Renal cortical epithelial cell (primary cell): ENCODE measurements at places on chromosomes 7 and 10. TPM values are rescaled to one million over a fixed set of nuclear protein-coding genes. Genes with fewer than 3 reads are reported as not detected.

SDK1 gene
- 6.3 and 30.9 TPM in 2 replicates for total RNA-seq

TAC1 gene
- 0.10 and 0.35 TPM in 2 replicates for total RNA-seq

CTAGE4 gene
- total RNA-seq, result 7.3 and 17.4 TPM in 2 replicates

DNA sequence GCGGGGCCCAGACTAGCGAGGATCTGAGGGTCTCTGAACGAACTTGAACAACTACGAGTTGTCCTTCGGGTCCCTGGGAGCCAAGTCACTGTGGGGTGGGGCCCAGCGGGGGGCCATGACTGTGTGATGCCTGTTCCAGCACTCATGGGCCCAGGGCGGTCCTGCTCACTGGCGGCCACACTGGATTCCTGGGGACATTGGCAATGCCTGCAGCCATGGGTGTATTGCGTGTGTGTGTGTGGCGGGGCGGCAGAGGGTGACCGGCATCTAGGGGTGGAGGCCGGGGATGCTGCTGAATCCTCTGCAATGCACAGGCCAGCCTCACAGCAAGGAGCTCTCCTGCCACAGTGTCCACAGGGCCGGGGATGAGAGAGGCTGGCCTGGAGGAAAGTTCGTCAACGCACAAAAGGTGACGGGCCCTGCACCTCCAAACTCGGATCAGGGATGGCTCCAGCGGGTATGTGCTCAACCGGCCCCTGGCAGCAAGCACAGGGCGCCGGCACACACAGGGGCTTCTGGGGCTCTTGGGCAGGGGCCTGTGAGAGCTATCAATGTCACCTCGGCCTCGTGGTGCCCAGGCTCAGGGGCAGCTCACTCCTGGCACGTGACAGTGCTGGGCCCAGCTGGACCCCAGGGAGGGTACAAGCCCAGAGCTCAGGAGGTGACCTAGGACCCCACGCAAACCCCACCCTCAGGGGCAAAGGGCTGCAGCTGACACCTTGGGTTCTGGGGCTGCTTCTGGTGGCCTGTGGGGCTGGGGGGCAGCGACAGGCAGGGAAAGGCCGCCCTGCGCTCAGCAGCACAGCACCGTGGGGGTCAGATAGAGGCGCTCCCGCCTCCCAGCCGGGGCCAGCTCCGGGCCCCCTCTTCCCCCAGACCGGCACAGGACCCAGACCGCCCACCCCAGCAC lies 27.9 kb downstream of the PAPOLB start:
- no peak for DNase-seq

DNA sequence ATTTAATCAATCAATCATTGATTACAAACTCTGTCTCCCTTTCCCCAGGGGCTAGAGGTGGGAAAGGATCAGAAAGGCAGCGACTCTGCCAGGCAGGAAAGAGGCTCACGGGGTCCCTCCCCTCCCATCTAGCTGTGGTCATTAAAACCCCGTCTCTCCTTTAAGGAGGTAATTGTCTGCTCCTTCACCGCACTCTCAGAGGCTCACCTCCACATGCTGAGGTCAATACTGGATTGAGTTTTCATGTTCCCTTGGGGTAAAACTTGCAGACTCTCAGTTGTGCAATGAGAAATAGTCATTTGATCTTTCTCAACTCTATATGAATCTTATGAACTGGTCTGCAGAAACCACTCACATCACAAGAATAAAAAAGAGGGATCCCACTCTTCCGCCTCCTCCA lies 368.8 kb downstream of the ADRA2A start:
- DNase-seq, result no peak

- no peak for DNase-seq
Measured at GRCh38 chr7:148026713-148027112, 563.9 kb upstream of the C7orf33 start.

DNA sequence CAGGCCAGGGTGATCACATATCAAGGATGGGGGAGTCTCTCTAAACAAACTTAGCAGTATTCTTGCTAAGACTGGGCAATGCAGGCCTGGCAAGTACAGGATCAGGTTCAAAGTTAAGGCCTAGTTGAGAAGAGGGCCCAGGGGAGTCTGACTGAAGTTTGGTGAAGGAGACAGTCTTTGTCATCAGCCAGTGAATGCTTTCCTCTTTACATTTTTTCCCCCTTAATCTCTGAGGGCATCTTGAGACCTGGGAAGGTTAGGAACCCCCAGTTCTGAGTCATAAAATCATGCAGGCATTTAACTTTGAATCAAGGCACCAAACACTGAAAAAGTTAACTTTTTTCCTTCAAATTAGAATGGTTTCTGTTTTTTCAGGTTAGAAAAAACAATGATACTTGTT lies 311.5 kb downstream of the REEP3 start:
- no peak for DNase-seq

DNA sequence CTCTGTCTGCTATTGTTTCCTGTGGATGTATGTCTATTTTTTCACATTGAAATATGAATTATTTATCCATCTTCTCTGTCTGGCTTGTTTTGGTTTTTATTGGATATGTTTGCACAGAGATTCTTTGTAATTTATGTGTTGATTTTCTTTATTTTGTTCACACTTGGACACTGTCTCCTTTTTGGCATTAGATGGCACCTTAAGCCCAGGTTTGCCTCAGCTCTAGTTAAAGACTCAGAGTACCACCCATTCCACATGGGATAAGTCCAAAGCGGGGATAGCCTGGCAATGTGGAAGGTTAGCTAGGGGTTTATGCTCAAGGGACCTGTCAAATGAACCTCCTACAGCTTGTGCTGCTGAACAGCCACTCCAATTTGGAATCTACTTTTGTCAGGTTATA lies 14.1 kb downstream of the FEZF1 start:
- no peak for DNase-seq

DNA sequence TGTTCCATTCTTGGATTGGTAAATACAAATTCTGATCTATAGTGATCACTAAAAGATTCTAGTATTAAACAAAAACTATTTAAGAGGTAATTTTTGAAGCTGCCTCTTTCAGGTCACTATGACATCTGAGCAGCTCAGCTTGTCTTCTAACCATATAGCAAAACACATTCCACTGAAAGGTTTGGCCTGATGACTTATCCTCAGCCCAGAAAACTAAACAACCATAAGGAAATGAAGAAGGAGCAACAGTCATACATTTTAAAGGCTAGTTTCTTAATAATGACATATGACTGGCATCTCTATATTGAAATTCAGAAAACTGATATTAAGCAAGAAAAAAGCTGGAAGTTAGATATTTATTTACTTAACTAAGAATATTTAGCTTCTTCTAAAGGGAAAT lies 24.6 kb downstream of the NT5C2 start:
- peak; percentile 48 for DNase-seq

DNA sequence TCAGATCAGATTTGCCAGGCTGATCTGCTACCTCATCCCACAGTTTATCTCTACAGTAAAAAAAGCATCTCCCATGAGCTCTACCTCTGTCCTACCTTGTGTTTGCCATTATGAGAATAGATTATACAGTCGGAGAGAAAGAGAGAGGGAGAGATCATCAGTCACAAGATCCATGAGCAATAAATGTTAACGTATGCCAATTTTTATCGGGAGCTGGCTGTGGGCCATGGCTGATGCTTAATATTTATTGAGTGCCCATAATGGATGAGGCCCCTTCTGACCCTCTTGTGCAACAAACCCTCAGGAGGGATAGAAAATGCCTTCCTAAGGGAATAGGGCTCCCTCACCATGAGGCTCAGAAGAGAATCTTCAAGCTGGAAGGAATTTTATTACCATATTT lies 52.8 kb downstream of the C10orf90 start:
- no peak for DNase-seq

GRCh38 chr10:94546901-94547185 lies 1.3 kb downstream of the HELLS start:
- peak; percentile 70 for DNase-seq
